Thoracic aorta (tissue), 2 donors: ENCODE measurements at places on chromosomes 5 and 9. TPM values are rescaled to one million over a fixed set of nuclear protein-coding genes. Genes with fewer than 3 reads are reported as not detected.

- peaks cover 53% of the 10 kb centered on the region for H3K4me1 ChIP-seq
- no peak overlapping the region for H3K4me3 ChIP-seq
- DNase-seq: peak; percentile 29
- peak overlapping the region; percentile 56 for H3K27ac ChIP-seq
- H3K27me3 ChIP-seq: no peaks in the 10 kb centered on the region
Observed at GRCh38 chr9:70438341-70438928, 24.0 kb upstream of the KLF9 start.

DNA sequence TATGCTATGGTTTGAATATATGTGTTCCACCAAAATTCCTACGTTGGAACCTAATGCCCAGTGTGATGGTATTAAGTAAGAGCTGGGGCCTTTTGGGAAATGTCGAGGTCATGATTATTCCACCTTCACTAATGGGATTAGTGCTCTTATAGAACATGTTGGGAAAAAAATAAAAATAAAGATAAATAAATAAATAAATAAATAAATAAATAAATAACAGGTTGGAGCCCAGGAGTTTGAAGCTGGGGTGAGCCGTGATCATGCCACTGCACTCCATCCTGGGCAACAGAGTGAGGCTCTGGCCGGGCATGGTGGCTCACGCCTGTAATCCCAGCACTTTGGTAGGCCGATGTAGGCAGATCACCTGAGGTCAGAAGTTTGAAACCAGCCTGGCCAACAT lies 22.5 kb downstream of the BASP1 start:
- no peak for DNase-seq
- H3K27ac ChIP-seq: no peak overlapping the region
- H3K27me3 ChIP-seq: no peaks in the 10 kb centered on the region
- H3K36me3 ChIP-seq: no peaks in the 10 kb centered on the region

DNA sequence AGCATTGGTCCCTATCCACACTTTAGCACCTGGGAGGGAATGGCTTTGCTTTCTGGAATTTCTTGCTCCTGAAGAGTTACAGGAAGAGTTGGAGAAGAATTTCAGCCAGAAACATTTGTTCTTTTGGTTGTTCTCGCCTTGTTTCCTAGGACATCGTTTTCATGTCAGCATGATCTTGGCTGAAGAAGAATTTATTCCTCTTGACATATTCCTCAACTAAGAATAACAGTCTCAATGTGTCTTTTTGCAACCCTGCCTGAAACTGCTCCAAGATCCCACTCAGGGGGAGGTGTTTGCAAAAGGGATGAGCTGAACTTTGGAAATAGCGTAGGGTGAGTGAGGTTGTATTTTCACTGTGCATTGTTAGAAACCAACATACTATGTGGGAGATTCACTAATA lies 26.1 kb downstream of the MAMDC2 start:
- H3K27me3 ChIP-seq: no peaks in the 10 kb centered on the region
- no peak overlapping the region for H3K4me3 ChIP-seq

DNA sequence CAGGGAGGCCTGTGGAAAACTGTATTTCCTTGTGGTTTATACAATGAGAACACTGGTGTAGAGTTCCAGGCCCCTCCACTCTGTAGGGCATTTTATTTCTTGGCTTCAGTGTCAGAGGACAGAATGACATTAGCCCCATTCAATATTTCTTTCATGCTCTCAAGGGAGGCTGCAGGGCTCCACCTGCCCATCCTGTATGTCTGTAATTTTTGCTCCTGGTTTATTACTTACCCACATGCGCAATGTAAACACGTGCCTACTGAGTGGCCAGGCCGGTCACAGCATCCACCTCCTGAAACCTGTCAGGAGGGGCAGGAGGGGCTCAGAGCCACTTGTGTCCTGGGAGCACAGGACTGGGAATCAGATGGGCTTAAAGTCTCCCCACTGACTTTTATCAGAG lies 82.4 kb downstream of the GADD45G start:
- DNase-seq: no peak
- H3K27ac ChIP-seq: no peak overlapping the region
- peaks cover 18% of the 10 kb centered on the region for H3K4me1 ChIP-seq
- no peaks in the 10 kb centered on the region for H3K36me3 ChIP-seq
- no peaks in the 10 kb centered on the region for H3K27me3 ChIP-seq

DNA sequence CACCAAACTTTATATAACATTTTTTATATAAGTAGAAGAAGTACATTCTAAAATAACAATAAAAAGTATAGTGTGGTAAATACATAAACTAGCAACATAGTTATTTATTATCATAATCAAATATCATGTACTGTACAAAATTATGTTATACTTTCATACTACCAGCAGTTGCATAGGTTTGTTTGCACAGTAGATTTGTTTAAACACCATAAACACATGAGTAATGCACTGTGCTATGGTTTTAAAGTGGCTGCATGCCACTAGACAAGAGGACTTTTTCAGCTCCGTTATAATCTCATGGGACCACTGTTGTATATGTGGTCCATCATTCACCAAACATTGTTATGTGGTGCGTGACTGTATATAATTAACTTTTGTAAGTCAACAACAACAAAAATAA lies 137.6 kb downstream of the DRD1 start:
- no peaks in the 10 kb centered on the region for H3K4me1 ChIP-seq
- no peak overlapping the region for H3K4me3 ChIP-seq
- no peaks in the 10 kb centered on the region for H3K27me3 ChIP-seq

GRCh38 chr9:121698627-121699570 lies 47.5 kb downstream of the DAB2IP start:
- H3K4me3 ChIP-seq: peak overlapping the region; percentile 79
- no peaks in the 10 kb centered on the region for H3K36me3 ChIP-seq
- no peak for DNase-seq

GRCh38 chr5:73158313-73158712 lies 14.7 kb upstream of the TMEM174 start:
- no peak overlapping the region for H3K4me3 ChIP-seq
- H3K36me3 ChIP-seq: no peaks in the 10 kb centered on the region
- H3K4me1 ChIP-seq: no peaks in the 10 kb centered on the region
- DNase-seq: no peak

DNA sequence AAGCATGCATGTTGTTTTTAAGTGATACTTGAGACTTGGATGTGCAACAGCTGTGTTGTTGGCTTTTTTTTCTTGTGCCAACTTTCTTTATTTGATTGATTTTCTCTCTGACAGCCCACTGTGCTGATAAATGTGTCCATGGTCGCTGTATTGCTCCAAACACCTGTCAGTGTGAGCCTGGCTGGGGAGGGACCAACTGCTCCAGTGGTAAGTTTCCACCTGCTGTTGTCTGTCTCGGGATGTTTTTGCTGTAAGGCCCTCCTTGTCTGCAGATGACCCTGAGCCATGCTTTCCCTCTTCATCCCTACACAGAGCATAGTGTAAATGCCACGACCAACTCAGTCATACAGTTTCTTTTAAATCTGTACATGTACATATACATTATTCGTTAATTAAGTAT lies 79.2 kb downstream of the MEGF10 start:
- H3K27ac ChIP-seq: no peak overlapping the region
- no peaks in the 10 kb centered on the region for H3K27me3 ChIP-seq
- DNase-seq: no peak
- no peaks in the 10 kb centered on the region for H3K36me3 ChIP-seq

DNA sequence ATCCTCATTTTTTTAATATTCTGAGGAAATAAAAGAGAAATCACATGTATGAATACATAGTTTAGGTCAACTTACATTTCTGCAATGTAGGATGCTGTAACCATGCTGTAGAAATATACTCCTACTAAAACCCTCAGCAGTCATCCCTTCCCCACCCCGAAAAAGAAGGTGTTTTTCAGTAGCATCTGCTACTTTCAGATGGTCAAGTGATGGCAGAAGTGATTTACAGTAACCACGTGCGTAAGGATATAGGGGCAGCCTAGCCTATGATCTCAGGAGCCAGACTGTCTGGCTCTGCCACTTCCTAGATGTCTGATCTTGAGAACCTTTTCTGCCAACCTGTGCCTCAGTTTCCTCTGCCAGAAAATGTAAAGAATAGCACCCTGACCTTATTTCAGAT lies 26.0 kb upstream of the SYK start:
- no peak for DNase-seq
- H3K36me3 ChIP-seq: no peaks in the 10 kb centered on the region
- no peak overlapping the region for H3K4me3 ChIP-seq
- no peaks in the 10 kb centered on the region for H3K4me1 ChIP-seq

DNA sequence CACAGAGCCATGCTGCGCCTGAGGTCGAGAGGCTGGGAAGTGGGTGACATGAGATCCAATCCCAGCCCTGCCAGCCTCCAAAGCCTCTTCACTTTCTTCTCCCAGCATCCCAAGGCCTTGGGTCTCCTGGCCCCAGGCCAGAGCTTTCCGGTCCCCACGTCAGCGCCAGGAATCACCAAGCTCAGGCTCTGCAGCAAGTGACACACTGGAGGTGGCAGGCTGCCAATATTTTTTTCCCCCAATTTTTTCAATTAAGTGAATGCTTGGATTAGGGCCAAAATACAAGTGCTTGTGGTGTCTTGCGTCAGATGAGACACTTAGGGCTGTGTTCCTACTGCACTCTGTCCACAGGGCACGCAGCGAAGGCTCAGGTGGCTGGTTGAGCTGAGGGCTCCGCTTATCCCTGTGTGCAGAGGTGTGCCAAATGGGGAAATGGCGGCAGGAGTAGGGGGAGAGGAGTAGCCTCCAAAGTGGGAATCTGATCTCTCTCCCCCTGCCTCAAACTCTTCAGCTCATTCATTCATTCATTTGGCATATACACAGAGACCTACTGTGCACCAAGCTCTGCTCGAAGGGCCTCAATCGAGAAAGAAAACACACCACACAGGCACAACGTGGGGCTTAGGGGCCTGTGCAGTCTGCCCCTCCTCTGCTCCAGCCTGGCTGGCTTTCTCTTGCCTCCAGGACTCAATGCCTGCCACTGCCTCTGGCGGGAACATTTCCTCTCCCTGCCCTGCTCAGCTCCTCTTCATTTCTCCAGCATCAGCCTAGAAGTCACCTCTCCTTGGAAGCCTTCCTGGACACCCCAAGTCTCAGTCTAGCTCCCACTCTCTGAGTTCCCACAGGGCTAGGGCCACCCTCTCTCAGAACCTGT lies 16.6 kb downstream of the SH3PXD2B start:
- peaks cover 32% of the 10 kb centered on the region for H3K4me1 ChIP-seq
- DNase-seq: no peak
- H3K27ac ChIP-seq: no peak overlapping the region
- H3K36me3 ChIP-seq: no peaks in the 10 kb centered on the region

DNA sequence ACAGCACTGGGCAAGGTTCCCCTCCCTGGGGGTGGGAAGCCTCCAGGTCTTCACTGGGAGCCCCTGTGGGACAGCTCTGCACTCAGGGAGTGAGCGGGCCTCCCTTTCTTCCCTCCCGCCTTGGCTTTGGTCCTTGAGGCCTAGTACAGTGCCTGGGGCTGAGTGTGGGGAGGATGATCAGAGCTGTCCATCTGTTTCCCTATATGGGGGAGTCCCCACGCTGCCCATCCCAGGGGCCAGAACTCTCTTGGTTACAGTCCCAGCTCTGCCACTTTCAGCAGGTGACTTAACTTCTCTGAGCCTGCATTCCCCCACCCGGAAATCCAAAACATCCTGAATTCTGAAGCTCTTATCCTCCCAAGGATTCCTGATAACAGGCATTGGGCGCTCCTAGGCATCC lies 42.6 kb downstream of the DAB2IP start:
- no peak for DNase-seq
- H3K27me3 ChIP-seq: no peaks in the 10 kb centered on the region
- H3K27ac ChIP-seq: peak overlapping the region; percentile 86
- peaks cover 33% of the 10 kb centered on the region for H3K4me1 ChIP-seq
- no peak overlapping the region for H3K4me3 ChIP-seq
- no peaks in the 10 kb centered on the region for H3K36me3 ChIP-seq

- no peak for DNase-seq
- no peak overlapping the region for H3K4me3 ChIP-seq
- no peaks in the 10 kb centered on the region for H3K27me3 ChIP-seq
- no peaks in the 10 kb centered on the region for H3K36me3 ChIP-seq
- H3K27ac ChIP-seq: no peak overlapping the region
Observed at GRCh38 chr9:93300175-93300572, 116.2 kb downstream of the WNK2 start.

- H3K27me3 ChIP-seq: no peaks in the 10 kb centered on the region
- H3K4me1 ChIP-seq: no peaks in the 10 kb centered on the region
- H3K4me3 ChIP-seq: no peak overlapping the region
- no peak overlapping the region for H3K27ac ChIP-seq
- no peak for DNase-seq
Observed at GRCh38 chr5:74326571-74327338, 313.8 kb downstream of the ENC1 start.

GRCh38 chr9:14530841-14531240 lies 162.4 kb downstream of the ZDHHC21 start:
- no peaks in the 10 kb centered on the region for H3K4me1 ChIP-seq
- DNase-seq: no peak
- no peaks in the 10 kb centered on the region for H3K36me3 ChIP-seq
- H3K27me3 ChIP-seq: no peaks in the 10 kb centered on the region
- no peak overlapping the region for H3K4me3 ChIP-seq

DNA sequence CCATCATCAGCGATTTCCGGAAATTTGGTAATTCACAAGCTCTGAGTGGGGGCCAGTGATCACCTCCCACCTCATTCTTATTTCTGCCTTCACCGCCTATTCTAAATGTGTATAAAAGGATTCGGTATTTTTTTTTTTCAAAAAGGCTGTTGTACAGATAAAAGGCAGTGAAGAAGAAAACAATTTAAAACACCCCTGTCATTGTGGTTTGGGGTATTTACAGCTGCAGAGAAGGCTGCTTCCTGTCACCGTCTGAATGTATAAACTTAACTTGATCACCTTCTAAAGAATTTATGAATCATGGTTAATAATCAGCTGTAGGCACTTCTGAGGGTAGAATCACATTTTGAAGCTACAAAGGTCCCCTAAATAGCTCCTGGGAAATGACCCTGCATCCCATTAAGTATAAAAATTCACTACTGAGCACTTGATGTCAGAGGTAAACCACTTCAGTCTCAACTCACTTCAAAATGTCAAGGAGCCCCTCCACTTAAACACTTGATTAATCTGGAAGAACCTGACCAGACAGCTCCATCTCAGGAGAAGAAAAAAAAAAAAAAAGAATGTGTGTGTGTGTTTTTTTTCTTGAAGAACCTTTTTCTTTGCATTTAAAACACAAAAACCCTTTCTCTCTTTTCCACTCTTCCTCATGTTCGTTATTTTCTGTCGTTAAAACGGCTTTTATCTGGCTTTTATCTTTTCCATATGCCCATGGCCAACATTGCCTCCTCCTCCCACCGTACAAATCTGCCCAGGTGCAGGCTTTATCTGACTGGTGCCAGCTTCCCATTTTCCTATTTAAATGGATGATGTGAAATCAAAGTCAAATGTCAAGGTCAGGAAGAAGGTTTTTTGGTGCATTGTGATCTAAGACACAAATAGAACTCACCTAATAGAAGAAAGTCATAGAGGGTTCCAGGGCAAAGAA lies 291.2 kb downstream of the IRX1 start:
- H3K27me3 ChIP-seq: no peaks in the 10 kb centered on the region
- H3K4me1 ChIP-seq: no peaks in the 10 kb centered on the region
- H3K27ac ChIP-seq: no peak overlapping the region
- H3K4me3 ChIP-seq: no peak overlapping the region

The RAI14 gene
- total RNA-seq: 70.7 TPM

The LCN15 gene
- total RNA-seq: not detected

The IFNA2 gene
- not detected for total RNA-seq

The EXOSC3 gene
- 26.5 TPM for total RNA-seq

The DNAH5 gene
- total RNA-seq: 0.68 TPM

The CD14 gene
- total RNA-seq: 235 TPM

The SERF1A gene
- 10.0 TPM for total RNA-seq

The GDNF gene
- not detected for total RNA-seq
